ENCODE measurements at places on chromosomes 5 and 9.

GRCh38 chr5:90338712-90339372 is 70.7 kb downstream of the CETN3 start:
- no peak for DNase-seq

DNA sequence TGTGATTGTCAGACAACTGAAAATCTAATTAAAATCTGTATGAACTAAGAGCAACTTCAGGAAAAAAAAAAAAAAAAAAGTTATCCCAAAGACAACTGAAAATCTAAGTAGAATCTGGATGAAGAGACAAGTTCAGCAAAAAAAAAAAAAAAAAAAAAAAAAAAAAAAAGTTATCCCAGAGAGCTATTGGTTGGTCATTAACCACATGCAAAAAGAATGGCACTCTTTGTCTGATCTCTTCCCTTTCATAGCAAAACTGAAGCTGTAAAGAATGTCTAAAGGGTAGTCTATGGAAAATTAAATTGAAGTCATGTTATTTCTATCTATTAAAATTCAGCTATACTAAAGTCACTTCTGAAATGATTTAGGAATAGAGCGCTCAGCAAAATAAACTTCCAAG is 32.9 kb downstream of the STRBP start:
- no peak for DNase-seq

GRCh38 chr9:3960661-3961144 is 339.2 kb downstream of the GLIS3 start:
- DNase-seq: no peak

DNA sequence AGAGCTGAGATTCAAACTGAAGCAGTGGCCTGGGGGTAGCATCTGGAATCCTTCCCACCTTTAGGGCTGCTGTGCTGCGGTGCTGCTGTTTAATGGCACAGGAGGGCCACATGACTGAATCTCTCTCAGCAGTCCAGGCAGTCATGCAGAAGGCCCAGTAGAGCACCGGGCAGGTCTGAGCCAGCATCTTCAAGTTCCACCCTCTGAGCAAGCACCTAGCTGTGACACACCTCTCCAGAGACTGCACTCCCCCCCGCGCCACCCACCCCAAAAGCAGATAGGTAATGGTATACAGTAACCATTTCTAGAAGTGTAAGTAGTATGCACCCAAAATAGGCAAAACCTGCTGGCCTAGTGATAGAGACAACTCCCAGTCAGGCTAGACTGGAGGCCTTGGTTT is 8.2 kb downstream of the IL4 start:
- no peak for DNase-seq

- no peak for DNase-seq
These were observed 3.2 kb downstream of the HNRNPH1 start for GRCh38 chr5:179620293-179620692.

DNA sequence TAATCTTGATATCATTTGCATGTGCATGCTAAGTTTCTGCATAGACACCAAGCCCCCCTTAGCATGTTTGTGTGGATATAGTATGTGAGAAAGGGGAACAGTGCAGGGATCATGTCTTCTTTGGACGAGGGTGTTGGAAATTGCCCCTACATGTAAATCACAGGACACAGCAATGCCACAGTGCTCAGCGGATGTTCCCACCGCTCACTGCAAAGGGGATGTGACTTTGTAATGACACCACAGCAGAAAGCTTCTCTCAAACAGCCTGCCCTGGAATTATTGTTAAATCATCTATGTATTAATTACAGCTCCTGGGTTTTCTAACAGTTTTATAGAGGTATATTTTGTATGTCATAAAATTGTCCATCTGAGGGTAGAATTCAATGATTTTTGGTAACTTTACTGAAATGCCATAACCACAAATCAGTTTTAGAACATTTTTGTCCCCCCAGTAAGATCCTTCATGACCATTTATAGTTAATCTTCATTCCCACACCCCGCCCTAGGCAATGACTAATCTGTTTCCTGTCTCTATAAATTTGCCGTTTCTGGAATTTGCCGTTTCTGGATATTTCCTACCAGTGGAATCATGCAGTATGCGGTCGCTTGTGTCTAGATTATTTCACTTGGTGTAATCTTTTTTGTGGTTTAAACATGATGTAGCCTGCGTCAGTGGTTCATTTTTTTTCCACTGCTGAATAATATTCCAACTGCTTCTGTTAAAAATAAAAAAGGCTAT is 648.5 kb upstream of the WWC1 start:
- no peak for DNase-seq

DNA sequence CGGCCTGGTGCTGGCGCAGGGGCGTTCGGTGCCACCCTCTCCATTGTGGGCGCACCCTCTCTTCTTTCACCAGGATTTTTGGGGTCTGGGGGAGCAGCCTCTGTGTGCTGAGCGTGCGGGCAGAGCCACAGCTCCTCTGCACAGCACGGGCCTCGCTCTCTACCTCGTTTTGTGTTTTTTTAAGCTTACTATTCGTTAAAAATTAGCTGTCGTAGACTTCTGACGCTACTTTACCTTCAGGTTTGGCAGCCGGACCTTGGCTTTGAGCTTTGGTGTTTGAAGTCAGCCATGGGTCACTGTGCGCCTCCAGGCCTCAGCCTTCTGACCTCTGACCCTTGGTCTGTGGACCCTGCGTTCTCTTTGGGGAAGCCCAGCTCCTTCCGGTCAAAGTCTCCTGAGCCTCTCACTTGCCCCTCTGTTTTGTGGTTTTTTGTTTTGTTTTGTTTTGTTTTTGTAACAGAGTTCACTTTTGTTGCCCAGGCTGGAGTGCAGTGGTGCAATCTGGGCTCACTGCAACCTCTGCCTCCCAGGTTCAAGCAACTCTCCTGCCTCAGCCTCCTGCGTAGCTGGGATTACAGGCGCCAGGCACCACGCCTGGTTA is 88.2 kb upstream of the CACNA1B start:
- DNase-seq: no peak

DNA sequence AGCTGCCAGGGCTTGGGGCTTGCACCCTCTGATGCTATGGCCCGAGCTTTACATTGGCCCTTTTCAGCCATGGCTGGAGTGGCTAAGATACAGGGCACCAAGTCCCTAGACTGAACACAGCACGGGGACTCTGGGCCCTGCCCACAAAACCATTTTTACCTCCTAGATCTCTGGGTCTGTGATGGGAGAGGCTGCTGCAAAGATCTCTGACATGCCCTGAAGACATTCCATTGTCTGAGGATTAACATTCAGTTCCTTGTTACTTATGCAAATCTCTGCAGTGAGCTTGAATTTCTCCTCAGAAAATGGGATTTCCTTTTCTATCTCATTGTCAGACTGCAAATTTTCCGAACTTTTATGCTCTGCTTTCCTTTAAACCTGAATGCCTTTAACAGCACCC is 337.0 kb upstream of the SMC2 start:
- no peak for DNase-seq

GRCh38 chr9:115437418-115437817 is 319.5 kb upstream of the TNC start:
- DNase-seq: no peak

DNA sequence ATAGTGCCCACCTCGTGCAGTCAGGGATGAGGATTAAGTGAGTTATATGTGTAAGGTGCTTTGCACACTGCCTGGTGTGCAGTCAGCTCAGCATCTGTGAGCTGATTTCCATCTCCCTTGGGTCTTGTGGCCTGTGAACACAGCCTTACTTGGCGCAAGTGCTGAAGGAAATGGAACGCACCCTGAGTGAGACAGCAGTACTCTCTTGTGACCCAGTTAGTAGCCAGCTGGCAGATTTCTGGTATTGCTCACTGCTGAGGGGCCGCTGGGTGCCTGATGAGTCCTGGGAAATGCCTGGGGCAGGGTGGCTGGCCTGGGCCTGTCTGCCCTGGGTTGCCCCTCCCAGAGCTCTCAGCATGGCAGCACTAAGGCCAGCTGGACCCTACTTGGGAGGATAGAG is 90.9 kb upstream of the BOD1 start:
- no peak for DNase-seq

DNA sequence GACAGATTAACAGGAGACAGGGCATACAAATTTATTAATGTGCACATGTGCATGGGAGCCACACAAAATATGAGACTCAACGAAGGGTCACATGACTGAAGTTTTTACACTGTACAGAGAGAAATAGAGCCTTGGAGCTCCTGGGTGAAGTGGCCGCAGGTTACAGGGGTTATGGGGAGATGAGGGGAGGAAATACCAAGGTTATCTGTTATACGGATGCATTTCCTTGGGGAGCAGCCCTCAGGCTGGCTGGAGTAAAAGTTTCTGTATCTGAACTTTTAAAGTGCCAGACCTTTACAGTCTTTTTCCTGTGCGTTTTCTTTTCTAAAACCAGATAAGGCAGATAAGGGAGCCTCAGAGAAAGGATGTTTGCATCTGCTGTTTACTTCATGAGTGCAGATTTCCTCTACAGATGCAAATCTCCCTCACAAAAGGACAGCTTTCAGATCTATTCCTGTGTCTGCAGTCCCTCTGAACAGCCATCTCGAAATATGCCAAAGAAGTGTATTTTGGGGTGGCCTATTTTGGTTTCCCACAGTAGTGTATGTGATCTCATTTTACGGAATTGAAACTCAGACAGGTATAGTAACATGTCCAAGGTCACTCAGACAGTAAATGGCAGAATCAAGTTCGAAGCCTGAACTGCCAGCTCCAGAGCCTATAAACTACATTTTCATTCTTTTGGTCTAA is 139.3 kb upstream of the FBXL17 start:
- no peak for DNase-seq

DNA sequence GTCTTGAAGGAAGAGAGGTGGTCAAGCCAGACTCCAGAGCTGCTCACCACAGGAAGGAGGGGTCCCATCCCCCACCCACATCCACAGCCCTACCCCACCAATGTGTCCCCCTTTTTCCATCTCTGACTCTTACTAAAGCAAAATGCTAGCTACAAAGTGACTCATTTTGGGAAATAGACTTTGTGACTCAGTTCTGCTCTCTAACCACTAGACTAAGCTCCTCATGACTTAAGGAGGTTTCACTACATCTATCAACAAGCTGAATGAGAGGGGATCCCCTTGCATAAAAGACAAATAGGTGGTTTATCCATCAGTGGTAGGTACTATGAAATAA is 35.1 kb upstream of the ADRB2 start:
- DNase-seq: no peak

- no peak for DNase-seq
These were observed 34.1 kb upstream of the PAM start for GRCh38 chr5:102720969-102721368.

DNA sequence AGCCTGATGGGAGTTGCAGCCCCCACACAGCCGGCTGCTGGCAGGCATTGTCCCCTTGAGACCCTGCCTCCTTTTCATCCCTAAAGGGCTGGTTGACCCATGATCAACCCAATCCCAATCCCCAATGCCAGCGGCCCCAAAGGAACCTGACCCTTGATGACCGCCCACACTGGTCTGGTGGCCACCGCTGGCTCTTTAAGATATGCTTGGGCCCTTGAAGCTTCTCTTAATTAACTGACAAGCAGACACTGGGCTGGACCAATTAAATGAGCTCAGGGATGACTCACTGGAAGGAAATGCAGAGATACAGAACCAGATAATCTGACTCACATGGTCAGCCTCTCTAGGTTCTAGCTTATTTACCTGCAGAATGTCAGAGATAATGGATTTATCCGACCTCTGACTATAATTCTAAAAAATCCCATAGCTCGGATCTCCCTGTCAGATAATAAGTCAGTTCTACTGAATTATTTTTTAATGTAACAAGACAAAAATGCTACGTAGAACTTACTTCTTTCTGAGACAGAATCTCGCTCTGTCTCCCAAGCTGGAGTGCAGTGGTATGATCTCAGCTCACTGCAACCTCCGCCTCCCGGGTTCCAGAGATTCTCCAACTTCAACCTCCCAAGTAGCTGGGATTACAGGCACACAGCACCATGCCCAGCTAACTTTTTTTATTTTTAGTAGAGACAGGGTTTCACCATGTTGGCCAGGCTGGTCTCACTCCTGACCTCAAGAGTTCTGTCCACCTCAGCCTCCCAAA is 11.1 kb upstream of the MLANA start:
- DNase-seq: no peak

GRCh38 chr9:114960276-114960675 is 29.9 kb upstream of the TNFSF8 start:
- DNase-seq: no peak

DNA sequence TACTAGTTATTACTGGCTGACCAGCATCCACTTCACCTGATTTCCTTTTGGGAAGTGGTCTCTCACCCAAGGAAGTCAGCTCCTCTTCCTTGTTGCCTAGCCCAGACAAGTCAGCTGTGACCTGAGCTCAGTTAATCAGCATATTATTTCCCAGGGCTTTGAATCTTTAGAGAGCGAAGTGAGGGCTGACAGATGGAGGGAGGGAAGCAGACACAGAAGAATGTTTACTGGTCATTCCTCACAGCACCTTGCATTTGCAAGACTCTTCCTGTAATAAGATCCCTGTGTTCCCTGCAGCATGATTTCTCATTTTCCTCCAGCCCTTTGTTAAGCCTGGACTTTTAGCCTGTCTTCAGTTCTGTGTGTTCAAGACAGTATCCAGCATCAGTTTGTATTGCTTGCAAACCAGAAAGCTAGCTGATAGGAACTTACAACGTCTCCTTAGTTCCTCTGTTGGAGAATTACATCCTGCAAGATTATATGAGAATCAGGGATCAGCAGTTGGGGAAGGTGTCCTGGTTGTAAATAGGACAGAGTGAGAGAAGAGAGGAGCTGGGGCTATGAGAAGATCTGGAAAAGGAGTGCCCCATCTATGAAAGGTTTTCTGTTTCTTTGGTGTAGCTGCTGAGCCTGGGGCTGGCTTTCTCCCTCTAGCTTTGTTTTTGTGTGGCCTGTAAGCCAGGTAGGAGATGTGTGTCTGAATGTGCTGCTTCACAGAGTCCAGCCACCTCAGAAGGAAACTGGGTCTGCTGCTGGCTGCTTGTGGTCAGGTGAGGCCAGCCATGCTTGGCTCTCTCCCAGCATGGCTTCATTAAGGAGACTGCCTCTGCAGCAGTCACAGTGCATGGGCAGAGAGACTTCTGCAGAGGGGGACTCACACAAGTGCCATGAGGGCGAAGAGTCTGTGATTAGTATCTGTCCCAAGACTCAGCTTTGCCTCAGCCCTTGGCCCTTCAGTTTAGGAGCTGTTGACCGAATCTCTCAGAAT is 50.3 kb downstream of the MAN2A1 start:
- DNase-seq: no peak

DNA sequence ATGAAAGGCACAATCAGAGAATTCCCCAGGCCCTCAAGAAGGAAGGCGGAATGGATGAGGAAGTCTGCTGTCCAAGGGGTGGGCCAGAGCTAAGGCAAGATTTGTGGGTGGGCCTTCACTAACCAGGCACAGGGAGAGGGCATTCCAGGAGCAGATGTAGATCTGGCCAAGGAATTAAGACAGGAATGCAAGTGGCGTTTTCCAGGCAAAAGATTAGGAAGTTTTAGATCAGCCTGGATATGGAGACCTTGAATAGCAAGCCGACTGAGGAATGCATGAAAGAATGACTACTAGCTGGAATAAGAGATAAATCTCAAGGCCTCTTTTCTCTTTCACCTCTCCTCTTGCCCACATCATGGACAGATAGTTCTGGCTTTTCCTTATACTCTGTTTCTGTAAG is 68.5 kb downstream of the GHR start:
- DNase-seq: no peak

DNA sequence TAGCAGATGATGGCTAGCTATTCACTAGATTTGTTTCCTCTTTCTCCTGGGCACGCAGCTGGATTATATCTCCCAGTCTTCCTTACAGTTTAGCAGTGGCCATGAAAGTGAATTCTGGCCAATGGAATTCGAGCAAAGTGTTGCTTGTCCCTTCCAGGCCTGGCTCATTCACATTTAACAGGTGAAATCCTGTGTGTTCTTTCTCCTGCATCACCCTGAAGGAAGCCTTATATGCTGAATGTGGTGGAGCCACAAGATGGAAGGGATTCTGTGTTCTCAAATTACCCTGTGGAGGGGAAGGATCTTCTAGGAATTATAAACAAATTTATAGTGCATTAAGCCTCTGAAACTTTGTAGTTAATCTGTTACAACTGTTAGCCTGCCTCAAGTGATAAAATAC is 8.2 kb upstream of the ELOVL7 start:
- DNase-seq: no peak
